ENCODE measurements at places on chromosomes 5 and 9.

DNA sequence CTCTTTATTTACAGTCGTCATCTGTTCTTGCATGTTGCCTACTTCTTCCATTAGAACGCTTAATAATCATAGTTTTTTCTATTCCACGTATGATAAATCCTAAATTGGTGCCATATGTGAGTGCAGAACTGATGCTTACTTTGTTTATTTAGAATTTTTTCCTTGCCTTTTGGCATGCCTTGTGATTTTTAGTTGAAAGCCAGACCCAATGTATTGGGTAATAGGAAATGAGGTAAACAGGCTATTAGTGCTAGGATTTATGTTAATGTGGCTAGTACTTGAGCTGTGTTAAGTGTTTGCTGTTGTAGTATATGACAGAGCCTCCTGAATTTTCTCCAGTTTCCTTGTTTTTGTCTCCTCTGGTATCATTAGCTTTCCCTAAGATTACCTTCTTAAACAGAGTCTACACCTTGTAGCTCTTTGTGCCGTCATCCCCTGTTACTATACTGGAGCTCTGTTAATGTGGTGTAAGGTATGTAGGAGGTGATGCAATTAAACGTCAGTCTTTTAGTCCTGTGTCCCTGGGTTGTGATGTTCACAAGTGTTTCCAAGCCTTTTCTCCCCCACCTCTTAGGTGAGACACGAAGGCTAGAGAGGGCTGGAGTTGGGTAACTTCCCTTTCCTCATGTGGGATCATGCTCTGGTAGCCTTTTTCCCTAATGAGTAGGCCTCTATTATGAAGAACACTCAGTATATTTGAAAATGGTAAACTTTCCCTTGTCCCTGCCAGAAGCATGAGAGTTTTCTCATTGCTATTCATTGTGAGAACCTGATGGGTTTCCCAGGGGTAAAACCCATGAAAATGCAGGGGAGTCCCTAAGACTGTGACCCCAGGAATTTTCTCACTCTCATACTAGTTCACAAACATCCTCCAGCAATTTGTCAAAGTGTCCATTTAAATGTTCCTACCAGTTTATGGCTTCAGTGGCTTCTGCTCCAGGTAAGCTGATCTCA, 21.2 kb downstream of the SPATA31D3 start:
- no peak for DNase-seq

DNA sequence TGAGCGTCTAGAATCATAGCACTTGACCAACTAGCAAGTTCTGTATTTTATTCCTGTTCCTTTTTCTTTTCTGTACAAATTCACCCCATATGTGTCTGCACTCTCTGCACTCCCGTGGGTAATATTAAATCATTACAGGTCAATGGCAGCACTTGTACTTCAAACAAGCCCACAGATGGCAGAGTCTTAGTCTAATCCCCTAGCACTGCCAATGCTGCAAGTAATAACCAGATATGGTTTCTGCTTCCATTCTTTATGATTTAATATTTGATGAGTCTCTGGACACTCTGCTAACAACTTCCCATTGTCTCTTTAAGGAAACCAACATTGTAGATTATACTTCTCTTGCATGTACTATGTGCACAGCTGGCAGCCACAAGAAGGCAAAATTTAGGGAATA, 343.8 kb upstream of the CHD1 start:
- no peak for DNase-seq

GRCh38 chr9:38004809-38005560, 64.0 kb downstream of the SHB start:
- no peak for DNase-seq

DNA sequence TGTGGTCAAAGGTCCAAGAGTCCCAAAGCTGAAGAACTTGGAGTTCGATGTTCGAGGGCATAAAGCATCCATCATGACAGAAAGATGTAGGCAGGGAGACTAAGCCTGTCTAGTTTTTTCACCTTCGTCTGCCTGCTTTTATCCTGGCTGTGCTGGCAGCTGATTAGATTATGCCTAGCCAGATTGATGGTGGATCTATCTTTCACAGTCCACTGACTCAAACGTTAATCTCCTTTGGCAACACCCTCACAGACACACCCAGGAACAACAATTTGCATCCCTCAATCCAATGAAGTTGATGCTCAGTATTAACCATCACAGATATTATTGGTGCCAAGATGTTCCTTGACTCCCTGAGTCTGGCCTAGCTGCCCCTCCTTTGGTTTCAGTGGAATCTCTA, 530.8 kb upstream of the CLINT1 start:
- DNase-seq, result no peak

- DNase-seq, result no peak
Observed at GRCh38 chr5:176621661-176622079, 8.7 kb downstream of the SNCB start.

DNA sequence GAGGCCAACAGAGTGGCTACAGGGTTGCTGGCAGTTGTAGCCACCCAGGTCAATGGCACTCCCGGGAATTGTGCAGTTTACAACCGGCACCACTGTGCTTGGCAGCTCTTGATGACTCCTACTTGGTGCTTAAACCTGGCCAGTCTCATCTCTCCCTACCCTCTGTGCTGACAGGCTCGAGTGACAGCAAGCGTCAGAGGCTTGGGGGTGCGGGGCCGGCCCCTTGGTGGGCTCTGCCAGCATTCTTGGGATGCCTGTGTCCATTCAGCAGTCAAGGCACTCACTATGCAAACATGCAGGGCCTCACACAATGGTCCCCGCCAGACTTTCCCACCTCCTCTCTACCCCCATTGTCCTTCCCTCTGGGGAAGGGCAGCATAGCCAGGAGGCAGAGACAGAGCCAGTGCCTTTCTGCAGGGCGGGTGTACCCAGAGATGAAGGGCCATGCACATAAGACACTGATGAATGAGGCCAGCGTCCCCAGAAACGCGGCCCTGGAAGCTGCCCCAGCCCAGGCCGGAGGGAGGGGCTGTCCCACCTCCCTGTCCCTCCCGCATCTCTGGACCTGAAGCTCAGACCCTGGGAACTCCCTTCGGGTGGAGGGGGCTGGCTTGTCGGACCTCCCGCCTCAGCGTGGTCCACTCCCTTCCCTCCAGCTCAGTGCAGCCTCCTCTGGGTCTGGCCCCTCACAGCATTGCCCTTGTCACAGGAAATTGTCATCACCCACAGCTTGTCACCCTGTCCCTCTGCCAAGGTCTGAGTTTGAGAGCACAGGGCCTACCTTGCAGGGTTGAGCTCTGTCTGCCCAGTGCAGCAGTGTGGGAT, 26.4 kb upstream of the NOTCH1 start:
- peak; percentile 99 for DNase-seq

- DNase-seq, result no peak
Observed at GRCh38 chr9:7201196-7201595, 443.4 kb downstream of the KDM4C start.

Measured in NT2/D1 (cell line).